HAP-1 (cell line): ENCODE measurements at places on chromosomes 4 and X.

DNA sequence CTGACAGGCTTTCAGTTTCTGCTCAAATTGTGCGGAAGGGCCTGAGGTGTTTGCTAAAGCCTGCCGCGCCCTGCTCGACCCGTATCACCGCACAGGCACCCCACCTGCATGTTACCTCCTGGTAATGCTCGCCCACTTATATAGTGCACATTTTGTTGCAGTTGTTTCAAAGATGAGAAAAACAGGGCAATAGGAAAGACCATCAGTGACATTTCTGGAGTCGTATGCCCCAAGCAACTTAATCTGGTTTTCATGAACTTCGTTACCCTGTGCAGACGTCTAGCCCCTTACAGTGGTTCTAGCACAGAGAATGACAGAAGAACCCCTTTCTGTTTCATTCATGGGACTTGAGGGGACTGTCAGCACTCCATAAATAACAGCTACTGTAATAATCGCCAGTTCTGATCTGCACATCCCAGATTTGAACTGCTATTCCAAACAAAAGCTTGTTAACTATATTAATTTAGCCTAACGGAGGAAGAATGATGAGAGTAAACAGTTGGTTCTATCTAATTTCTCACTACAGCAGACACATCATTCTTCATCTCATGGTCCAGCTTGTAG is 940 bp upstream of the DCTD start:
- no peak for DNase-seq

DNA sequence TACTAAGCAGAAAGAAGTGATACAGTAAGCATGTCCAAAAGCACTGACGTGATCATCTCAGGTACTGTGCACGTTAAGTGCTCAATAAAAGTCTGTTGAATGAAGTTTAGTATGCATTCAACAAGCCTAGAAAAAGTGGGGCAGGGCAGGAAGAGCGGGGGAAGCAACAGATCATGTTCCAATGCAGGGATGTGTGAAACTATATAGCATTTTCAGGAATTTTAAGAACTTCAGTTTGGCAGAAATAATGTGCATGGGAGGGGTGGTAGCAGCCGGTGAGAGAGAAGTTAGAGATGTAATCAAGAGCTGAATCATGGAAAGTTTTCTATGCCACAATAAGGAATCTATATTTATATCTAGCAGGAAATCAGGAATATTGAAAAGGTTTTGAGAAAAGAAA is 19.2 kb upstream of the CCNA2 start:
- no peak for DNase-seq

DNA sequence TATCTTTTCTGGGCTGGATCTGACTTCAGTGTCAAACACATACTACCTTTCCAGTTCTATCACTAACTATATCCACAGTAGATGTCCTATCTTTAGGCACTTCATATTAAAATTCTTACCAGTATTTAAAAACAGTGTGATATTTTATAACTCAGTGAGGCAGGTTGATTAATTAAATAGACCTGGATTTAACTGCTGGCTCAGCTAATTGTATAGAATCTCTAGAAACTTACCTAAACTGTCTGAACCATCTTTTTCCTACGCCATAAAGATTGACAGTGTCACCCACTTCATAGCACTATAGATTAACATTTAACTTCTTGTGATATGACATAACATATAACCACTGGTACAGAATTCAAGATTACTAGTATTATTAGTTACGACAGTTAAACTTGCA is 935.3 kb downstream of the FAT4 start:
- no peak for DNase-seq

- no peak for DNase-seq
Measured at GRCh38 chr4:186622788-186623464, 67.6 kb upstream of the MTNR1A start.

- peak; percentile 67 for DNase-seq
Measured at GRCh38 chr4:156931267-156931666, 40.3 kb downstream of the PDGFC start.
